Right lobe of liver (tissue), 6 donors: ENCODE measurements at places on chromosomes 5 and 9.

DNA sequence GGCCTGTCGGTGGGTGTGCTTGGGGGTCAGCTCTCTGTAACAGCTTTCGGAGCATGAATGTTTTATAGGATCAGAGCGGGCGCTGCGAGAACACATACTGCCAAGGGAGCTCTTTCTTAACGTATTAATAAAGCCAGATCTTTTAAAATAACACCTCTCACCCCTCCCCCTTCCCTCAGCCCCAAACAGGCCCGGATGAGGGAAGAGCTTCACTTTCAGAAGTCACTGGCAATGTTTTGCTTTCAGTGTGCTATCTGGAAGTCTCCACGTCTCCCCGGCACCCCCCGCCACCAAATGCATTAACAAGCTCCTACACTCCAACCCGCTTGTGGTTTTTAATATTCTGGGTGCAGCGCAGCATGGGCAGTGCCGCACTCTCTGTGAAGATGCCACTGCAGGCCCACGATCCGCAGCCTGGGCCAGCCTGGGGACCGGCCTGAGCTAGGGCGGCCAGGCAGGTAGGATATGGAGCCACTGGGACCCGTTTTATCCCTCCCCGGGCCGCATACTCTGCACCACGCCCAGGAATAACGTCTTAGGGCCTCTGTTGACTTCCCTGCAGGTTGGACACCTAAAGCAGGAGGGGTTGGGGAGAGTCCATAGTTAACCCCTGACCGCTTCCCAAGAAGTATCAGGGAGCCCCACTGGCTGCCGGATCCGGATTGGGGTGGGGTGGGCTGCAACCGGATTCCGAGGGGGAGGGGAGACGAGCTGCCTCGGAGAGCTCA is 12.6 kb downstream of the NR2F1 start:
- no peak for DNase-seq

- DNase-seq, result no peak
Measured at GRCh38 chr5:157470631-157471030, 10.6 kb downstream of the NIPAL4 start.

GRCh38 chr9:115036691-115037090 is 81.3 kb downstream of the TNC start:
- no peak for DNase-seq

GRCh38 chr5:71475788-71476384 is 20.4 kb downstream of the BDP1 start:
- DNase-seq, result no peak

DNA sequence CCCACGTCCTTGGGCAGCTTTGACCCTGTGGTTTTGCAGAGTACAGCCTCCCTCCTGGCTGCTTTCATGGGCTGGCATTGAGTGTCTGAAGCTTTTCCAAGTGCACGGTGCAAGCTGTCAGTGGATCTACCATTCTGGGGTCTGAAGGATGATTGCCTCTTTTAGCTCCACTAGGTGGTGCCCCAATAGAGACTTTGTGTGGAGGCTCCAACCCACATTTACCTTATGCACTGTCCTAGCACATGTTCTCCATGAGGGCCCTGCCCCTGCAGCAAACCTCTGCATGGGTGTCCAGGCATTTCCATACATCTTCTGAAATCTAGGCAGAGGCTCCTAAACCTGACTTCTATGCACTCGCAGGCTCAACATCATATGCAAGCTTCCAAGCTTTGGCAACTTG is 644.2 kb upstream of the CDH9 start:
- DNase-seq, result no peak

DNA sequence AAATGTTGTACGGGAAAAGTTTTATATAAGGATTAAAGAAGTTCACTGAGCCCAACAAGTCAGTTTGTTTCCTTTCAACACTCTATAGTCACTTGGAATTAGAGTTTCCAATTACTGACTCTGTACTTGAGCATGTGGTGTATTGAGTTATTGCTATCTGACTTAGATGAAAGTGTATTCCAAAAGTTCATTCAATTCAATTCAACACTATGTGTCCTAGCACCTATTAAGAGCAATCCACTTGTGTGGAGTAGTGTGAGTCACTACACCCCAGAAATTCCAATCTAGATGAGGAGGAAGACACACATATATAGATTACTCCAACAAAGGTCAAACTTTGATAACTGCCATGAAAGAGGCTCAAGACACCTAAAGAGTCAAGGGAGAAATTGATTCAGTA is 98.2 kb upstream of the SLCO6A1 start:
- DNase-seq, result no peak

GRCh38 chr9:83520292-83520691 is 17.9 kb downstream of the FRMD3 start:
- DNase-seq, result no peak

DNA sequence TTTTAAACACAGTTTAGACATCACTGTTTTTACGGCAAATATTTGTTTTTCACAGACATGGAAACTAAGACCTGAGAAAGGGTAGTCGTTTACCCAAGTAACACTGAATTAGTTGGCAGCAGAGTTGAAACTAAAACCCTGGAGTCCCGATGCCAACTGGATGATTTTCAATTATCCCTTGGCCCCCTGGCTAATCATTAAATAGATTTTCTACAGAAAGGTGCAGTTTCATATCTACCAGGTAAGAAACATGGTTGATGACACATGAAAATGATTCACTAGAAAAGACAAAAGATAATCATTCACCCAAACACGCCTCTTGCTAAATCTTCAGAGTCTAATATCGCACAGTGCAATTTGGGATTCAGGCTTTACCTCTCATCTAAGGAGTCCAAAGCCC is 136.9 kb downstream of the SEMA5A start:
- DNase-seq, result no peak

- DNase-seq, result no peak
Measured at GRCh38 chr5:38551030-38552017, 5.1 kb downstream of the LIFR start.
